ENCODE measurements at places on chromosomes 11 and 22.

GRCh38 chr22:30422481-30423300 is 2.9 kb upstream of the MTFP1 start:
- DNase-seq, result peak; percentile 83

DNA sequence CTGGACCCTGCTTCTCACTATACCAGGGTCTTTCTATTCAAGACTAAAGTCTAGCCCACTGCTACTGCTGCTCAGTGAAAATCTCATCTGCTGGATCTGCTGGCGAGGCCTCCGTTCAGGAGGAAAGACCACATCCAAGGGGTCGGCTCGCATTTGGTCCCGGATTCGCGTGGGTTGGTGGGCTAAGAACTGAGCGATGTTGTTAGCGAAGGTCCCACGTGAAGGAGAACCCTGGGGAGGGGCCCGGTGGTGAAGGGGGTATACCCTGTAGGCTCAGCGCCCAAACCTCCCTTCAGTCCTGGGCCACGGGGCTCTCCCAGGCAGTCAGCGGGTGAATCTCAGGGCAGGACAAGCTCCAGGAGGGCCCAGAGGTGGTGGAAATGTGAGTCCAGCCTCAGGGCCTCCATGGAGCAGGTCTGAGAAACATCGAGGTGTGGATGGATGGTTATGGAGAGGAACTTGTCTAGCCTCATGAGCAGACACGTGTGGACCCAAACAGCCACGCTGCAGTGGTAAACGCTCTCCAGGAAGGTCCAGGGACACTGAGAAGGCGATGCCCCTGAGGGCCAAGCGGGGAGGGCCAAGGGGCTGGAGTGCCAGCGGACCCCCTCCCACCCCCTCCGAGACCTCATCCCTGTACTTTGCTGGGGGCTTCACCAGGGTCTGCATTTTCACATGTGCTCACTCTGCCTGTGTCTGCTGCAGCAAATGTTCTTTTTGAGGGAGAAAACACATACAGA is 152.3 kb downstream of the CTTN start:
- no peak for DNase-seq

- DNase-seq, result no peak
These were observed 29.0 kb downstream of the CTSC start for GRCh38 chr11:88308576-88308975.

DNA sequence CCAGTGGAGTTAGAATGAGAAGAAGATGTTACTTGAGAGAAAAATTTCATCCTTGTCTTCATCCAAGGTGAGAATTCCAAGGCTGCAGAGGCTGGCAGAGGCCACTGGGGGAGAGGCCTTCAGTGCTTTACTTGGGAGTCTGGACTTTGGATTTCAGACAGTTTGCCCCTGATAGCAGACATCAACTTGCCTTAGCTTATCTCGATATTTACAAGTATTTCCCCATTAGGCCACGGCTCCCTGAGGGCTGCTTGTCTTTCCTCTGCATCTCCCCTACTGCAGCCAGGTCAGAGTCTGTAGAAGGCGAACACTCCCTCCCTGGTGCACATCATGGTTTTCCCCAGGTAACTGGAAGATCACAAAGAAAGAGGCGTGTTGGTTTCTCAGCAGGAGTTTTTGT is 29.9 kb upstream of the BSX start:
- no peak for DNase-seq

GRCh38 chr22:42365942-42366695 is 66.1 kb downstream of the NFAM1 start:
- no peak for DNase-seq

DNA sequence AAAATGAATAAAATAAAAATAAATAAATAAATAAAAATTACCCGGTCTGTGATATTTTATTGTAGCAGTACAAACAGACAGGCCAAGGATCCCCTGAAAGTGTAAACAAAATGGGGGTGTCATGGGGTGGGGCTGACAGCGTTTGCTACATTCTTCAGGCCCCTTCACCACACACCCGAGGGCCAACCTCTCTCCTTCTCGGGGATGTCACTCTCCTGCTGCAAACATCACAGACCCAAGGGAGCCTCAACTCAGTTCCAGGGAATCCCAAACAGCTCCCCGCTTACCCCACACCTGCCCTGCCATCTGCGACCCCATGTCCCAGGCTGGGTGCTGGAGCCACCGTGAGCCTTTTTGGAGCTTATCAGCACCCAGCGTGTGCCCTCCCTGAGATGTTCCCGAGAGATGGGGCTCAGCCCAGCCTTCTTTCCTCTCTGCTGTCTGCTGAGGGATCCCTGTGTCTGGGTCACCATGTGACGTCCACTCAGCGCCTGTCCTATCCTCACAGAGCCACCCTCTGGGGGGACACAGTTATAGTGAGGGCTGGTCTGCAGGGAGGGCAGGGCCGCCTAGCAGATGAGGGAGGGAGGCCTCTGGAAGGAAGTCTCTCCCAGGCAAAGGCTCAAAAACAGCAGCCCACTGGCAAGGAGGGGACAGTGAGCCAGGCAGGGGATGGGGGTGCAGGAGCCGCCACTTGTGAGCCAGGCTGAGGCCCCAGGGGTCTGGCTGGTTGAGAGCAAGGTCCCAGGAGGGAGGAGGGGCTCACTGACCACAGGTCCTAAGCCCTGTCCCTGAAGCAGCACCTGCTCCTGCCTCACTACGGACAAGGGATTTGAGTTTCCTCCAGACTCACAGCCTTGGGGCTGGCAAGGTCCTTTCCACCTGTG is 1041.6 kb downstream of the BRD1 start:
- DNase-seq, result no peak

Measured in activated CD8-positive, alpha-beta memory T cell treated with anti-CD3 and anti-CD28 coated beads, Interleukin-2, amount 50 U/mL, for 48 hours (primary cell).